ENCODE measurements at places on chromosomes 11 and 22.

DNA sequence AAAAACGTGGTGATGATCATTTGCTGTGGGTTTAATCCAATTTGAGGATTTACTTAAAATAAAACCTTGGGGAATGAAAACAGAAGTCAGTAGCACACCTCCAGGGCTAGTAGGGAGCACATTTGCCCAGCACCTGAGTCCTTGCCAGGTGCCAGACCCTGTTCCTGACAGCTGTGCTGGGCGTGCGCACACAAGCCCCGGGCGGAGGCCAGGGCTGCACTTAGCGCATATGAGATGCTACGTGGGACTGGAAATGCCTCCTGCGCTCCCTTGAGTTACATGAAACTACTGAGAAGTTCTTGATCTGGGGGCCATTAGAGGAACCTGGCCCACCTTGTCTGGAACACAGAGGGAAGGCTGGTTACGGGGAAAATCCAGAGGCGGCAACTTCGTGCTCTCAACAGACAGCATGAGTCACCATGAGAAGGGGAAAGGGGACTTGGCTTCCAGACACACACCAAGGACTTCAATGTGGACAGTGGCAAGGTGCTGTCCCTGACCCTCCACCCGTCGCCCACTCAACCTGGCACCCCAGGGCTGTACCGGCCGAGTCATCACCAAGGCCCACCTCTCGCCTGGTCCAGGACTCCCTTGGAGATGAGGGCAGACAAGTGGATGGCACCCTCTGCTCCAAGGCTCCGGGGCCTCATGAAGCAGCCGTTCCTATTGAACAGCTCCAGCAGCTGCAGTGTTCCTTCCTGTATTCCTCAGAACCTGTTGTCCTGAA is 1468.6 kb downstream of the BRD1 start:
- DNase-seq: no peak

GRCh38 chr11:35619855-35620640 is 1.8 kb downstream of the FJX1 start:
- peak; percentile 55 for DNase-seq

DNA sequence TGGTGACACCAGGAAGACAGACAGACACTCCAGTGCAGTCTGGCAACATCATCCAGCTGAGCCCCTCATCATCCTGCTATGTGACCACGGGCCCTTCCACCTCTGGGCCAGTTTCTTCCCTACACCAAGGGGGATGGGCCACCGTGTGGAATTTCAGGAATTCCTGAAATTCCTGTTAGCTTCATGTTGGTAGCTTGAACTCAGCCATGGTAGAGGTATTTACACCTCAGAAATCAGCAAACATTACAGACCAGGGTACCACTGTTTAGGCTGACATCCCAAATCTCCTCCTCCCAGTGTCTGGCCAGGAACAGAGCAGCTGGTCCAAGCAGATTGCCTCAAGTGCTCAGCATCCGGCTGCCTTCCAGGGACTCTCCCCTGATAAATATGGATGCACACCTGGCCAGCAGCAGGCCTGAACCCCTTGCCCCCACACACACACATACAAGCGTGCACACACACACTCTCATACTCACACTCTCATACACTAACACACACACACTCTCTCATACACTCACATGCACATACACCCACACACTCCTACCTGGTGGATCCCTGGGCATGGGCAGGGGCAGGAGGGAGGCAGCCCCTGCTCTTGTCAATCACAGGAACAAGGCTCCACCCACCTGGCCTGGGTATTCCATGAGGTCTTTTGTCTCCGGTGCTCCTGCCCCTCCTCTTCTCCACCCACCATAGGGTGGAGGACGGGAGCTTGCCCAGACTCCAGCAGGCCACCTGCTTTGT is 85.2 kb downstream of the BUD13 start:
- DNase-seq: no peak

GRCh38 chr22:31867386-31868153 is 76.8 kb upstream of the YWHAH start:
- DNase-seq: no peak

GRCh38 chr22:20803696-20804324 is 29.9 kb downstream of the SERPIND1 start:
- no peak for DNase-seq

DNA sequence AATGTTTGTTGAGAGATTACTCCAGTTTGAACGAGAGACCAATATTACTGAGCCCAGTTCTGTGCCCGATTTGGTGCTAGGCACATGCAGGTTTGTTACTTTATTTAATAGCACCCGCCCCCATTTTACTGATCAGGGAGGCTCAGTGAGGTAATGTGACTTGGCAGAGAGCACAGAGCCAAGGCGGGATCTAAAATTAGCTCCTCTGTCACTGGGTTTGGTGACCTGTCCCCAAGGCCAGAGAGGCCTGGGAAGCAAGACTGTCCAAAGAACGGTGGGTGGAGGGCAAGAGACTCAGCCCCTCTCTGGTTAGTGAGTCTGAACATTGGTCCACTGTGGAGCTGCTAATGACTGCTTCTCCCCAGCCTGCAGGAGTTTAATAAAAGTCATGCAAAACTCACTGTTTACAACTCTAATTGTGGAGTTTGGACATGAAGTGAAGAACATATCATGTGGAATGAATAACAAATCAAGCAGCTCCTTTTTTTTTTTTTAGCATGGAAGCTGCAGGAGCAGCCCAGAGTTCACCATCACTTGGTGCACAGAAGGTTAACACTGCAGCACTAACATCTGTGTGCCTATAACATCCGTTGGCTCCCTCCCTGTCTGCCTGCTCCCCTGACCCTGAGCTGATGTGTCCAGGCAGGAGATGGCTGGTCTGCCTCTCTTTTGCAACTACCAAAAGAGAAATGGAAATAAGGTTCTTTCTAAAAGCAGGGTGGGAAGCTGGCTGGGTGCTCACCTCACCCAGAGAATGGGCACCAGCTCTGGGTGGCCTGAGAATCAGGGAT is 39.0 kb downstream of the CSNK2A3 start:
- DNase-seq: no peak

DNA sequence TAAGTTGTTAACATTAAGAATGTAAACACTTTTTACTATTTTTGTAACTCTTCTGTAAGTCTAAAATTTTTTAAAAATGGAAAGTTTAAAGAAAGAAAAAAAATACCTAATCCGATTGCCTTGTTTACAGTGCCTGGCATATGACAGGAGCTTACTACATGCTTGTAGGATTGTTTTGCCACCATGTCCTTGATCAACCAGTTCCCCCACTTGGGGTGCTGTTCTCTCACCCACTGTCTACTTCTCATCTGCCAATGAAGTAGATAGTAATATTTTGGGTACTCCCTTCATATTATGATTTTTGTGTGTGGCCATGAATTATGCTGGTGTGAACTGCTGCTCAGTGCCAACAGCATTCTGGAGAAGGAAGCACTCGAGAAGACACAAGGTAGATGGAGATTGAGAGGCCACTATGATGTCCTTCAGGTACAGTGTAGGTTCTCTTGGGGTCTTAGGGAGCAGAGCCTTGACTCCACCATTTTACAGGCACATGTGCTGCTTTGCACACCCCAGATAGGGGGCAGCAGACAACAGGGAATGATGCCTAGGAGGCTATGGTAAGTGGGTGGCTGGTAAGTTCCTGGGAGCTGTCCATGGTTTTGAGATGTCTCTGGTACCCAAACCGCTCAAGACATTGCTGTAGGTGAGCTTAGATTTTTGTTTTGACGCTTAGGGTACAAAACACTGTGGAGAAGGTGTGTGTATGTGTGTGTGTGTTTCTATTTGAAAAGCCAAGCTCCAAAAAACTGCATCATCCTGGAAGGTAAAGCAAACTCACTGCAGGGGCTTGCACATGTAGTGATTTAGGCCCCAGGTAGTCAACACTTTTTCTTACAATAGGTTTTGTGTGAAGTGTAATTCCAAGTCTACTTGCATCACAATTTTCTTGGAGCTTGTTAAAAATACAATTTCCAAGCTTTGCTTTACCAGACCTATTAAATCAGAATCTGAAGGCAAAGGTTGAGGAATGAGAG is 494.5 kb upstream of the LARGE1 start:
- no peak for DNase-seq

GRCh38 chr11:10308201-10308954 is 3.5 kb downstream of the ADM start:
- peak; percentile 22 for DNase-seq

- DNase-seq: no peak
Measured at GRCh38 chr11:128613300-128613995, 26.1 kb upstream of the ETS1 start.

DNA sequence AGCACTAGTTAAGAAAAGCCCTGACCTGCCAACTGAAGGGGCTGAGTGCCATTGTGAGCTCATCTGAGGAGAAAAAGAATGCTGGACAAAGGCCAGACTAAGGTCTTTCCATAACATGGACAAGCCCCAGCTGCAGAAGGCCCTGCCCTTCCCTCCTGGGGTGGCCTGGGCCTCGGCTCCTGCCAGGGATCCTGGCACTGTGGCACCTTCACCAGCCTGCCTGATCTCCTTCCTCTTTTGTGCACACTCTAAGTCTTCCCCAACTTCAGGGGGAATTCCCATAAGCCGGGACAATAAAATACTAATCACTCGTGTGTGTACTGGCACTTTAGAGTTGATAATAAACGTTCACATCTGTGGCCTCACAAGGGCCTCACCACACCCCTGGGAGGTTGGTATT is 9.9 kb downstream of the TMPRSS13 start:
- DNase-seq: no peak

DNA sequence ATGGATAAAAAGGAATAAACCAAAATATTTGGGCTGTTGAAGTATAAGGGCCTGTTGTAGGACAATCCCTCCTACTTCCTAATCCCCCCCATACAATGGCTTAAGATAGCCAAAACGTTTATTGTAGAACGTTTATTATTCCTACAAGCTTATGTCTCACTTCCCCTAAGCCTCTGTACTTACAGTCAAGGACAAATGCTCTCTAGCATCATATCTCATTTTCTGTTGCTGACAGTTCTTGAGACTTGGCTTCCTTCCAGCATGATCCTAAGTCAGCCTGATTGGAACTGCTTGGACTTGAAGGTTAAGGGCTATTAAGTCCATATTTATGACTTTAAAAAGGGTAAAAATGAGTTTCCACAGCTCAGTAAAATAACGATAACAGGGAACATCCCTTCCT is 8.8 kb downstream of the MISFA start:
- no peak for DNase-seq

- no peak for DNase-seq
Measured at GRCh38 chr11:17906436-17906835, 106.4 kb downstream of the SERGEF start.

GRCh38 chr11:120789391-120789790 is 234.5 kb upstream of the TBCEL start:
- no peak for DNase-seq

GRCh38 chr11:27241311-27242122 is 121.5 kb downstream of the CCDC34 start:
- peak; percentile 85 for DNase-seq

DNA sequence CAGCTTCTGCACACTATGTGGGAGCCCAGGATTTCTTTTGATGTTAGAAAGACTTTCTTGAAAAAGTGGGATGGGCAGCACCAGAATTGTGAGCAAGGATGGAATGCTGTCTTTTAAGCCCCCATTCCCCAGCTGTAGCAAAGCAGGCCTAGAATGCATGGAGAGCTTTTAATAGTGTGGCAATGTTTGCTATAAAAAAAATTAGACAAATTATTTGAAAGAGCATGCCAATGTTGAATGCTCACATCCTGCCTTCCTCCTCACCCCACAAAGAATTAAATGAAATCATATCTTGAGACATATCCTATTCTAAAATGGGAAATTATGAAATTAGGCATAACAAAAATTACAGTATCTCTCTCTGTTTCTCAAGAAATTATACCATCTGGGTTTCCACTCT is 154.7 kb downstream of the C11orf91 start:
- DNase-seq: peak; percentile 10

DNA sequence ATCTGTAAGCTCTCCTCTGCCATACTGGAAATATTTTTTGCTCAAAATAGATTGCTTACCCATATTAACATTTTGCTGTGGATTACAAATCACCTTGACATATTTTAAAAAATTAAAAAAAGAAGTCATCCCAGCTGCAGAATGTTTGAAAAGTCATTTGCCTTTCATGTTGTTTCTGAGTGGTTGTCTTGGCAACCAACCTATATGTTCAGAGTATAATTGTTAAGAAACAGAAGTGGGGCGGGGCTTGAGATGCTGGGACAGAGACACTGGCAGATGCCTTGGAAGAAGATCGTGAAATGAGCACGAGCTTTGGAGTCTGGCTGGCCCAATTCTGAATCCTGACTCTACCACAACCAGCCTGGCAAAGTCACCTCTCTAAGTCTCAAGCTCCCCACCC is 348.2 kb downstream of the LARGE1 start:
- DNase-seq: no peak
